Hair follicular keratinocyte (primary cell): ENCODE measurements at places on chromosomes 11 and 22. TPM values are rescaled to one million over a fixed set of nuclear protein-coding genes. Genes with fewer than 3 reads are reported as not detected.

MED17 gene
- 18.7 and 31.6 TPM in 2 replicates for total RNA-seq

ACRV1 gene
- total RNA-seq: 0.11 TPM in 1 of 2 replicates, not detected in the other

TYR gene
- not detected in 2 replicates for total RNA-seq

RBMXL2 gene
- total RNA-seq: not detected in 2 replicates

DNAJB7 gene
- not detected in 2 replicates for total RNA-seq

KCNJ5 gene
- total RNA-seq: 1.1 and 12.3 TPM in 2 replicates

NRXN2 gene
- 0.04 TPM in 1 of 2 replicates, not detected in the other for total RNA-seq

NPAS4 gene
- total RNA-seq: not detected in 2 replicates

CADM1 gene
- 11.8 and 25.5 TPM in 2 replicates for total RNA-seq

UCP2 gene
- 0.47 and 1.8 TPM in 2 replicates for total RNA-seq
